Activated CD4-positive, alpha-beta T cell treated with anti-CD3 and anti-CD28 coated beads for 24 hours (primary cell): ENCODE measurements at places on chromosomes 1 and 21.

GRCh38 chr1:25756215-25756614 lies 43.8 kb upstream of the SELENON start:
- no peak for DNase-seq

GRCh38 chr1:63413394-63413793 lies 46.0 kb downstream of the ALG6 start:
- no peak for DNase-seq

GRCh38 chr1:218363141-218363540 lies 18.0 kb downstream of the TGFB2 start:
- DNase-seq, result no peak

GRCh38 chr1:85888921-85889320 lies 180.7 kb upstream of the ZNHIT6 start:
- DNase-seq, result no peak

DNA sequence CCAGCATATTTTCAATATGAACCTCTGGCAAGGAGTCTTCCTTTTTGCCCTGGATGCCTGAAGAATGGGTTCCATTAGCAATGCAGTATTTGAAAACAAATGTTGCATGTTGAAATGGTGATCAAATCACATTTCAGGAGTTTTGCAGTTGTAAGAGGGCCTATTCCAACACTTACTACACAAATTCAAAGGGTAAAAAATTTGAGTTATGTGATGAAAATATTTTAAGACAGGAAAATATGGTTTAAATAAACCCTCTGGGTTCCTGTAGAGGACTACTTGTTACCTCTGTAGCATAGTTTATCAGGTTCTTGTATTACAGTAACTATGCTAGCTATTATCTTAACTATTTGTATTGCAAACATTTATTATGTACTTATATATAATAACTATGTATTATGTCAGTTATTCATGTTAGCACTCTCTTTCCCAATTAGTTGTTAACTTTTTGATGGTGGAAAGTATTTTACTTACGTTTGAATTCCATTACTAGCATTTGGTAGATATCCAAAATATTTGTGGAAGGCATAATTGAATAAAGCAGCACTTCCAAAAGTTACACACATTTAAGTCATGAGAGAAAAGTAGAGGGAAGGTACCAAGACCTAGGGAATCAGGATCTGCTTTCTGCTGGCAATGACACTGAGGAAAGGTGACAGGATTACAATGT lies 312.9 kb downstream of the GRIK1 start:
- no peak for DNase-seq

GRCh38 chr1:26275580-26276431 lies 4.1 kb upstream of the SH3BGRL3 start:
- peak; percentile 79 for DNase-seq

DNA sequence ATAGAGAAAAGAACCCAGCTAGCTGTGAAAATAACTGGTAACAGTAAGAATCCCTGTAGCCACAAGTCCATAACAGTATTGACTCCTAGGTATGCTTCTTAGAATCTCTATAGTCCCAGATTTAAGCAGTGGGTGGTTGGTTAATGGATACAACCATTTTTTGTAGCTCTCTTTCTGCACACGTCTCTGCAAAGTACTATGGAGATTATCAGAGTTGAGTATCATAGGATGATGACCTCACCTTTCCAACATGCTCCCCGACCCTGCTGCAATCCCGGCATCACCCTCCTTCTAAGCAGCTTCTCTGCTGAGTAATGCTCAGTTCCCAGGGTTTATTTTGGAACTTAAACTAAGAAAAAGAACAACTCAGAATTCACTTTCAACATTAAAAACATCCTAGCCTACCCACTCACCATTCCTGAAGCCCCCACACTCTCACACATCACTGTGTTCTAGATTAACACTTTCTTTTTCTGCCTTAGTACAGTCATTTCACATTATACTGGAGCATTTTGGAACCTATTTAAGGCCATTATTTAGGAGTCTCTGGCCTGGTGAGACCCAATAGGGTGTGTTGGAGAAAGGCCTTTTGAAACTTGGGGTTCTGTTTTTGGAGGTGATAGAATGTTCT lies 2.7 kb downstream of the MLLT11 start:
- no peak for DNase-seq

GRCh38 chr1:204377800-204378668 lies 18.3 kb upstream of the PLEKHA6 start:
- DNase-seq, result peak; percentile 33

DNA sequence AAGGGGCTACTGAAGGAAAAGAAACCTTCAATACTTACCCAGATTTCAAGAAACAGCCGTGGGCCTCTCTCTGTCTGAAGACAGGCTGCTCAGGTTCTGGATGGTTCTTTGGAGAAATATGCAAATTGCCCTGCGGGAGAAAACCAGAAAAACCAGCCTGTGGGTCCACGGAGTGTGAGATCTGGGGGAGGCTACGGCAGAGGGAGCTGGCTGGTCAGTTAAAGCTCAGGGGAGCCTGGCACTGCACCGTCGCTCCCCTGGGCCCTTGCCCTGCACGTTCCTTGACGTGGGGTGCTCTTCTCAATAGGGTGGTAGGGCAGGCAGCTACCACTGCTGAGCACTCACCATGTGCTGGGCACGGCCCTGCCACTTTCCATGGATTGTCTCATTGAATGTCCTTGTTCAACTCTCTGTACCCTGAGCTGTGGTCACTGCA lies 12.7 kb downstream of the TMCO4 start:
- no peak for DNase-seq

DNA sequence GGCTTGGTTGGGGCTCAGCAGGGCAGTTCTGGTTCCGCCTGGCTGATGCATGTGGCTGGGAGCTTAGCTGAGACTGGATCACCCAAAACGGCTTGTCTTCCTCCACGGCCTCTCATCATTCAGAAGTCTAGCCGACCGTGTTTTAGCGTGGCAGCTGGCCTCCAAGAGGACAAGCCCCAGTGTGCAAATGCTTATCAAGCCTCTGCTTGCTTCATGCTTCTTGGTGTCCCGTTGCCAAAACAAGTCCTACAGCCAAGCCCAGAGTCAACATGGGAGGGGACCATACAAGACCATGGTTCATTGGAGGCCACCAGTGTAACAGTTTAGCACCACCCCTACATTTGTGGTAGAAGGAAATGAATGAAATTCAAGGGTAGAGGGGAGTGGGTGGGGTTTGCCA lies 10.5 kb upstream of the KDF1 start:
- DNase-seq, result no peak

DNA sequence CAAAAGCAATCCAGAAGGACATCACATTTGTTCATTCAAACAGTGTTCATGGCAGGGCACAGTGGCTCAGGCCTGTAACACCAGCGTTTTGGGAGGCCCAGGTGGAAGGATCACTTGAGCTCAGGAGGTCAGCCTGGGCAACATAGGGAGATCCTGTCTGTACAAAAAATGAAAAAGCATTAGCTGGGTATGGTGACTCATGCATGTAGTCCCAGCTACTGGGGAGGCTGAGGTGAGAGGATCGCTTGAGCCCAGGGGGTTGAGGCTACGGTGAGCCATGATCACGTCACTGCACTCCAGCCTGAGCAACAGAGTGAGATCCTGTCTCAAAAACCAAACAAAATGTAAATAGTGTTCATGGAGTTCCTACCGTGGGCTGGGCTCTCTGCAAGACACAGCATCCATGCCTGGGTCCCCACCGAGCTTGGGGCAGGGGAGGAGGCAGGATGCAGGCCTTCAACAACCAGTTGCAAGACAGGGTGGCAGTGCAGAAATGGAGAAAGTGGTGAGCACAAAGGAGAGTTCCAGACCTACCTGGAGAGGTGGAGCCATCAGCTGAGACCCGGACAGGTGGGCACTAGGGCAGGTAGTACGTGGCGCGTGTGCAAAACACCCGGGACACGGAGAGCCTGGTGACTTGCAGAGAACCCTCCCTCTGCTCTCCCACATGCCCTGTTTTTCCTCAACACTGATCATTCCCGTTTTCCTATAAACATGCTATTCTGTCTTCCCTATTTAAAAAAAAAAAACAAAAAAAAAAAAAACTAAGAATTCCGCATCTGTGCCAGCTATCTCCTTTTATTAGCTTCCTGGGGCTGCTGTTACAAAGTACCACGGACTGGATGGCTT lies 138.9 kb downstream of the TOMM20 start:
- DNase-seq, result no peak

DNA sequence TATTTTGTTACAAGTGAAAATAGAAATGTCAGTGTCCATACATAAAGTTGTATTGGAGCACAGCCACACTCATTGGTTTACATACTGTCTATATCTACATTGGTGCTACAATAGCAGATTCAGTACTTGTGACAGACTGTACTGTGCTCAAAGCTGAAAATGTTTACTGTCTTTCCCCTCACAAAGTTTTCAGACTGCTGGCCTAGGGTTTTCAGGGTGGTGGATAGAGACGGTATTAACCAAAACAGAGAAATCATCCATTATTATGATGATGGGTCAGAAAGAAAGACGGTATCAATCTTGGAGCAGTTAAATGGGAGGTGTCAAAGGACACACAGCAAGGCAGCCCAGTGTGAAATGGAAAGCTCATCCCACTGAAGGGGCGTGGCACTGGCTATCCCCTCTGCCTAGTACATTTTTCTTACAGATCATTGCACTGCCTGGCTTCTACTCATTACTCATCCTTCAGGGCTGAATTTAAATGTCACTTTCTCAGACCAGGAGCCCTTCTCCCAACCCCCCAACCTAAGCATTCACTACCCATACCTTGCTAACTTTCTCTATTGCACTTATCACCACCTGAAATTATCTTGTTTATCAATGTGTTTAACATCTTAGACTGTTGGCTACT lies 10.2 kb downstream of the JAK1 start:
- no peak for DNase-seq

DNA sequence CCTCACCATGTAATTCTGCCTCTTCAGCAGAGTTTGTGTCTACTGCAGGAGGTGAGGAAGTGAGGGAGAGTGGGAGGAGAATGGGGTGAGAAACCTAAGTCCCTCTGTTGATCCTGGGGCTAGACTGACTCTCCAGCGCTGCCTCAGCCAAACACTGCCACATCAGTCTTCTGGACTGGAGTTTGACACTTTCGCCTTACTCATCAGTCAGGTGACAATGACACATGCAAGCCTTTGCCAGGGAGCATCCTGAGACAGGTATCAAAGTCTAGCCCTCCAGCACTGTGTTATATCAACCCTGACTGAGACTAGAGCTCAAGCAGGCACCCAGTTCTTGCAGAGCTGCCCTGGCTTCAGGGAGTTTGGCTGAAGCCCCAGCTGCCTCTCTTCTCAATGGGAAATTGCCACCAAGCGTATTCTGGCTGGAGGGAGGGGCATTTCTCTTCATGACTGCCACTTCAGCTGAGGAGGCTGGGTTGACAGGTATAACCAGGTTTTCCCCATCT lies 33.3 kb upstream of the SUCO start:
- no peak for DNase-seq

GRCh38 chr1:116284819-116285390 lies 88.1 kb upstream of the ATP1A1 start:
- no peak for DNase-seq

DNA sequence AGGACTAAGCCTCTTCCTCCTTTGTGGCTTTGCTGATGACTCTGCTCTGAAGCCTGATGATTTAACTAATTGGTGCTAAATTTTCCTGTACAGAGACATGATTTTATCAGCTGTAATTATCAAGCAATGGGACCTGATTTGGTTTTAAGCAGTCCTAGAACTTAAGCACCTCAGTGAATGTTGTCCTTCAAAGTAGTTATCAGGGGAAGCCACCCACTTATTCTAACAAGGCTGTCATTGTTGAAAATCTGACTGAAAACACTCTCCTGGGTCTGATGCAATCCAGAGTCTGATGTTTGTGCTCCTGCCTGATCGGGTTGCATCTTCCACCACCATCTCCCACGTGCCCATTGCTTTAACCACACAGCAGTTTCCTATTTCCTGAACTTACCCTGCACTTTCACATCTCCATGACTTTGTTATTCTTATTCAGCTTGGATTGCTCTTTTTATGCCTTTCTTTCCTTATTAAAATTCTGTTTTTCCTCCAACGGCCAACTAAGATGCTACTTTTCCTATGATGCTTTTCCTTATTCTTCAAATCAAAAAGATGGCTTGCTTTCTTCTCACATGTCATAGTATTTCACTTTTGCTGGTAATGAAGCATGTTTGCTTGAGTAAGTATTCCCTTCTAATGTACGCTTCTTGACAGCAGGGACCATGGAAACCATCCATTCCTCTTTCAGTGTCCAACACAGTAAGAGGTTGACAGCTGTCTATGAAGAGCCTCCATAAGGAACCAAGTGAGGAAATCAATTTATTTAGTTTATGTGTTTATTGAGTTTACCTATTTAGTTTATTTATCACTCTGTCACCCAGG lies 55.0 kb downstream of the S1PR1 start:
- DNase-seq, result no peak

DNA sequence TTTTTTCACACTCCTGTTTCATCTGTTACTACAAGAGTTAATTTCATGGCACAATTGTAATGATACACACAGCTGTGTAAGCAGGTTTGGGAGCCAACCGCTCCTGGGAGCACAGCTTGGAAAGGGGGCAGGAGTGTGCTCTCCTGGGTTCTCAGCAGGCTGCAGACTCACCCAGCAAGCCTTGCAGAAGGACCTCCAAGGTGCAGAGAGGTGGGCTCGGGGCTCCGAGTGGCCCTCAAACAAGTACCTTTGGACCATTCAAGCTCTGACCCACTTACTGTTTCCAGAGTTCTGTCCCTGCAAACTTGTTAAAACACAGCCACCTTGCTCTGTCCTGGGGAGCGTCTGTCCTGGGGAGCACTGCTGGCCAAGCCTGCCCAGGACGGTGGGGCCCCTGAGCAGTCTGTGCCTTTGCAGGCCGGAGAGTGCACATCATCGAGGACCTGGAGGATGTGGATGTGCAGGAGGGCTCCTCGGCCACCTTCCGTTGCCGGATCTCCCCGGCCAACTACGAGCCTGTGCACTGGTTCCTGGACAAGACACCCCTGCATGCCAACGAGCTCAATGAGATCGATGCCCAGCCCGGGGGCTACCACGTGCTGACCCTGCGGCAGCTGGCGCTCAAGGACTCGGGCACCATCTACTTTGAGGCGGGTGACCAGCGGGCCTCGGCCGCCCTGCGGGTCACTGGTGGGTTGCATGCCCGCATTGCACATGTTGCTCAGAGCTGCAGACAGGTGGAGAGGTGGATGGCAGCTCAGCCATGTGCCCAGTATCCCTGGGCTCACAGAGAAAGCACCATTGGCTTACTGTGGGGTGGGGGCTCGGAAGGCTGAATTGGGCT lies 78.0 kb downstream of the OBSCN start:
- DNase-seq, result no peak

- no peak for DNase-seq
Measured at GRCh38 chr1:85660541-85660940, 47.7 kb downstream of the ZNHIT6 start.
